Uterus (tissue), 4 donors: ENCODE measurements at places on chromosomes 7 and 10.
A peak's percentile ranks its signal among the peaks of the same experiment; 100 is the strongest.

DNA sequence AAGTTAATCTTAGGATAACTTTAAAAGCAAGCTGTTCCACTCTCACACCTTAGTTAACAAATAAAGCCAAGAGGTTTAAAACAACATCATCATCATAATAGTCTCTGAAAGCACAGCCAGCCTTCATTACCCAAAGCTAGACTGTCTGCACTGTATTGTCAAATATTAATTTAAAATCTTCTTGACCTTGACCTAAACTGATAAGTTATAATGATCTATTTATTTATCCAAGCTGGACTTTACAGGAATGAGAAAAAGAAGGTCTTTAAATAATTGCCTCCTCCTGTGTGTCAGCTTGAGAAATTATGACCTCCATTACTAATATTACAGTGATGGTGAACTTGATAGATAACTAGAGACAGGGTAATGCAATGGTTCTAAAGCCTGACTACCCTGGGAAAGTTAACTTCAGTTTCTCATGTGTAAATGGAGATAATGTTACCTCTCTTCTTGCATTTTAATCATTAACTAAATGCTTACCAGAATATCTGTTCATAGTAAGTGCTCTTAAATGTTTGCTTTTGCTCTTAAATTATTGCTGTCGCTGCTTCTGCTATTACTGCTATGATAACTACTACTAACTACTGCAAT is 111.0 kb downstream of the KAT6B start:
- no peaks in the 10 kb centered on the region for H3K4me1 ChIP-seq
- DNase-seq = no peak
- H3K27ac ChIP-seq = peak overlapping the region; percentile 10
- no peaks in the 10 kb centered on the region for H3K27me3 ChIP-seq
- H3K4me3 ChIP-seq = no peak overlapping the region
- no peaks in the 10 kb centered on the region for H3K36me3 ChIP-seq

DNA sequence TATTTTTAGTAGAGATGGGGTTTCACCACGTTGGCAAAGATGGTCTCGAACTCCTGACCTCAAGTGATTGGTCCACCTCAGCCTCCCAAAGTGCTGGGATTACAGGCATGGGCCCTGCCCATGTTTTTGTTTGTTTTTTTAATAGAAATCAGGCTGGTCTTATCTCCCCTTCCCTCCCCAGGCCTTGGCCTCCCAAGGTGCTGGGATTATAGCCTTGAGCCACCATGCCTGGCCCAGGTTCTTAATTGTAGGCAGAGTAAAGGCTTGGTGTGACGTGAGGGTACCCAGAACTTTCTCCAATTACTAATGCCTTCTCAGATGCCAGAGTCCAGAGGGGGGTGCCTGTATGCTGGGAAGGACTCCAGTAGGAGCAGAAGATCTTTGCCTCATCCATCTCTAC is 5.2 kb upstream of the MKRN1 start:
- no peaks in the 10 kb centered on the region for H3K36me3 ChIP-seq
- no peaks in the 10 kb centered on the region for H3K4me1 ChIP-seq
- no peak for DNase-seq

GRCh38 chr7:119102291-119102690 is 877.8 kb downstream of the ANKRD7 start:
- no peaks in the 10 kb centered on the region for H3K4me1 ChIP-seq
- no peaks in the 10 kb centered on the region for H3K27me3 ChIP-seq
- DNase-seq = no peak
- no peak overlapping the region for H3K4me3 ChIP-seq

GRCh38 chr7:101843293-101844271 is 26.2 kb downstream of the CUX1 start:
- no peak overlapping the region for H3K27ac ChIP-seq
- no peak for DNase-seq
- no peaks in the 10 kb centered on the region for H3K27me3 ChIP-seq

DNA sequence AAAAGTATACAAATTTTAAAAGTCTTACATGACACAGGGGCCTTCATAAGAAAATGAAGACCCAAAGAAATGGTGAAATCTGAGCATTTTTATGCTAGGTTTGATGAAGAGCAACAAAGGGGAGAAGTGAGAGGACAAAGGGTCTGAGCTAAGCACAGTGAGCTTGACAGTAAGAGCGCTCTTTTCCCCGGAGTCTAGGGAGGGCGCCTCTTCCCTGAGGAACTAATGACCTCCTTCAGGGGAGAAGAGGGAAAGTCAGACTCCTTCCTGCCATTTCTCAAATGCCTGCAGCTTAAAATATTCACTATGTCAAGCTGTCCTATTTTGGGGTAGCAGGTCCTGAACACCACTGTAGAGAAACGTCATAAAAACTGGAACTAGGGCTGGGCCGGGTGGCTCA is 18.1 kb upstream of the PAXIP1 start:
- no peak overlapping the region for H3K4me3 ChIP-seq
- H3K36me3 ChIP-seq = no peaks in the 10 kb centered on the region
- no peaks in the 10 kb centered on the region for H3K27me3 ChIP-seq
- H3K27ac ChIP-seq = no peak overlapping the region
- no peak for DNase-seq

DNA sequence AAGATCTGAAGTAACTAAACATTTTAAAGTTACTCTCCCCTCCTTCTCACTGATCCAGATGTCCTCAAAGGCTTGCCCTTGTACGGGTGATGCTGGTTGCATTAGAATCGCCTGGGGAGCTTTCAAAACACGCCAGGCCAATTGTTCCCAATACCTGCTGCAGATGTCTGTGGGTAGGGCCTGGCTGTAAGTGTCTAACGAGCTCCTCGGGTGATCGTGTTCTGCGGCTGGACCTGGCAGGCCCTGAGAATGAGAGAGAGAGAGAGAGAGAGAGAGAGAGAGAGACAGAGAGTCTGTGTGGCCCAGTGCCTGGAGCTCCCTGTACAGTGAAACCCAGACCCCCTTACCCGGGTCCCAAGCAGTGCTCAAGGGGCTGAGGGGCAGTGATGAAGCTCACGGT is 8.4 kb downstream of the COL13A1 start:
- H3K4me3 ChIP-seq = no peak overlapping the region
- no peak overlapping the region for H3K27ac ChIP-seq
- H3K27me3 ChIP-seq = no peaks in the 10 kb centered on the region
- H3K4me1 ChIP-seq = no peaks in the 10 kb centered on the region
- DNase-seq = no peak
- no peaks in the 10 kb centered on the region for H3K36me3 ChIP-seq

DNA sequence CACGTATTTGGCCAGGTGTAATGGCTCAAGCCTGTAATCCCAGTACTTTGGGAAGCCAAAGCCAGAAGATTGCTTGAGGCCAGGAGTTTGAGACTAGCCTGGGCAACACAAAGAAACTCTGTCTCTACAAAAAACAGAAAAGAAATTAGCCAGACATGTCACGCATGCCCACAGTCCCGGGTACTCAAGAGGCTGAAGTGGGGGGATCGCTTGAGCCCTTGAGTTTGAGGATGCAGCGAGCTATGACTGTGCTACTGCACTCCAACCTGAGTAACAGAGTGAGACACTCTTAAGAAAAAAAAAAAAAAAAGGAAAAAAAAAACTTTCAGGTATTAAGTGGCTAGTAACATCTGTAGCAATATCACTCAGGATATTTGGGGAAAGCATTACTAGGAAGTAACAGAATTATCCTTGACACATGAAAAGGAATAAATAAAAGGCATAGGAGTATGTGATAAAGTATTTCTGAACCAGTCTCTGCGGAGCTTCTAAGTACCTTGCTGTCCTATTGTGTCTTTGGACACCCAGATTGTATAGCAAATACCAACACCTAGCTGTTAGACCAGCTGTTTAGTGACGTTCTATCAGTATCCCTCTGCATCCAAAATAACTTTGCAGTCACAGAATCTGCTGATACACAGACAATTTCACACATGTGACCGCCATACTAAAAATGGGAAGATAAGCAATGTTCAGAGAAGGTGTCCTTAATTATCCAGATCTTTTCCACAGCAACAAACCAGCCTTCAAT is 74.4 kb downstream of the CYTH3 start:
- no peak overlapping the region for H3K4me3 ChIP-seq
- no peak for DNase-seq
- H3K4me1 ChIP-seq = no peaks in the 10 kb centered on the region
- no peaks in the 10 kb centered on the region for H3K36me3 ChIP-seq

GRCh38 chr7:148084138-148084537 is 506.4 kb upstream of the C7orf33 start:
- H3K27ac ChIP-seq = no peak overlapping the region
- no peak overlapping the region for H3K4me3 ChIP-seq
- peak; percentile 30 for DNase-seq
- H3K36me3 ChIP-seq = no peaks in the 10 kb centered on the region

- H3K4me3 ChIP-seq = no peak overlapping the region
- no peaks in the 10 kb centered on the region for H3K27me3 ChIP-seq
- H3K27ac ChIP-seq = no peak overlapping the region
- H3K4me1 ChIP-seq = no peaks in the 10 kb centered on the region
Measured at GRCh38 chr7:143373255-143373794, 7.8 kb upstream of the ZYX start.

- H3K36me3 ChIP-seq = no peaks in the 10 kb centered on the region
- H3K4me1 ChIP-seq = peaks cover 29% of the 10 kb centered on the region
- DNase-seq = no peak
- H3K4me3 ChIP-seq = no peak overlapping the region
Measured at GRCh38 chr10:79431428-79431827, 14.0 kb downstream of the ZCCHC24 start.

GRCh38 chr7:134741907-134742635 is 37.4 kb upstream of the CALD1 start:
- H3K27me3 ChIP-seq = no peaks in the 10 kb centered on the region
- DNase-seq = peak; percentile 32
- peak overlapping the region; percentile 87 for H3K27ac ChIP-seq
- peaks cover 4% of the 10 kb centered on the region for H3K4me1 ChIP-seq

- H3K36me3 ChIP-seq = no peaks in the 10 kb centered on the region
- no peak overlapping the region for H3K4me3 ChIP-seq
- H3K27me3 ChIP-seq = no peaks in the 10 kb centered on the region
Measured at GRCh38 chr7:134618756-134619530, 27.7 kb upstream of the BPGM start.

DNA sequence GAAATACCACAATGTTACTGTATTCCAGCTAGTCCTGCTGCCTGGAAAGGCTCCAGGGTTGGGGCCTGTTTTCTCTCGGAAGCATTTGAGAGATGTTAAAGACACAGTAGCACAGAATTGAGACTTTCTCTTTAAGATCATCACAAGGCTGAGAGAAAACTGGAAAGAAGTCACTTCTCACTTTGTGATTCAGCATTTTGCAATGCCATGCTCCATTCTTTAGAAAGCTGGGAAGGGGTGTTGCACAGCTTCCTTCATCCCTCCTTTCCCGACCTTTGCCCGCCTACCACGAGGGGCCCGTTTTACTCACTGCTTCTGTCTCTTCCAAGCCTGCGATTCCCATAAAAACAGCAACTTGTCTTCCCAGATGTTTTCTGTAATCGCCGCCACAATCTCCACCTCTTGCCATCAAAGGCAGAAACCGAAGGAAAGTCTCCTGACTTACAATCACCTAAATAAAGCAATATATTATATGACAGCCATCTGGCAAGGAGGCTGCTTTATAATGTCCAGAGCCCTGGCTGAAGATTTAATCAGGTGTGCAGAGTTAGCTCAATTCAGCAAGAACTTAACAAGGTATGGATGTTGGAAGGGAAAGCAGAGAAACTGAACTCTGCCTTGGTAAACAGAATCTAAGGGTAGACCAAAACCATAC is 18.9 kb downstream of the NOD1 start:
- H3K27ac ChIP-seq = peak overlapping the region; percentile 77
- H3K4me1 ChIP-seq = peaks cover 5% of the 10 kb centered on the region
- no peaks in the 10 kb centered on the region for H3K36me3 ChIP-seq
- DNase-seq = peak; percentile 83
- H3K27me3 ChIP-seq = no peaks in the 10 kb centered on the region

GRCh38 chr10:24744946-24745345 is 21.3 kb upstream of the ARHGAP21 start:
- no peaks in the 10 kb centered on the region for H3K36me3 ChIP-seq
- no peaks in the 10 kb centered on the region for H3K4me1 ChIP-seq
- H3K27me3 ChIP-seq = no peaks in the 10 kb centered on the region
- H3K4me3 ChIP-seq = no peak overlapping the region

DNA sequence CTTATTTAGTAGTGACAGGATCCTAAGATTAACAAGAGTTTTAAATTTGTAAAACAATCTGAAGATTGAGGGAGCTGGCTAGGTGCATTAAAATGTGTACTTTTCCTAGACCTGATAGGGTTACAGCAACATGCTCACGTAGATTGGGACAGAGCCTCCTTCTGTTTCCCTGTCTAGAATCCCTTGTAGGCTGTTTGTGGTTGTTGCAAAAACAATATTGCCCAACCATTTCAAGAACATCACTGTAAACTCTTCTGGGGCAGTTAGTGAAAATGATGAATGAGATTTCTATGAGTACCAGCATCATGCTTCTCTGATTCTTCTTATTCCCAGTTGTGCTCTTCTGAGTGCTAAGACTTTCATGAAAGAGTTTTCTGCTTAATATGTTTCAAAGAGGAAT is 14.7 kb upstream of the CPED1 start:
- no peak overlapping the region for H3K4me3 ChIP-seq
- H3K36me3 ChIP-seq = no peaks in the 10 kb centered on the region
- H3K27ac ChIP-seq = no peak overlapping the region
- no peaks in the 10 kb centered on the region for H3K27me3 ChIP-seq

DNA sequence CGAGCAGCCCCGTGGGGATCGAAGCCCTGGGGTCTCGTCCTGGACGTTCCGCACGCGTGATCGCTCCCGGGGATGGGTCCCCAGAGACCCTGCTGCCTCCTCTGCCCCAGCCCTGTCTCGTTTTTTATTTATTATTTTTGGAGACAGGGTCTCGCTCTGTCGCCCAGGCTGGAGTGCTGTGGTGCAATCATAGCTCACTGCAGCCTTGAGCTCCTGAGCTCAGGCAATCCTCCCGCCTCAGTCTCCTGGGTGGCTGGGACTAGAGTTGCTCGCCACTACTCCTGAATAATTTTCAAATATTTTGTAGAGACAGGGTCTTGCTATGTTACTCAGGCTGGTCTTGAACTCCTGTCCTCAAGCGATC is 319 bp upstream of the STX1A start:
- H3K4me3 ChIP-seq = peak overlapping the region; percentile 70
- peaks cover 12% of the 10 kb centered on the region for H3K4me1 ChIP-seq
- no peaks in the 10 kb centered on the region for H3K36me3 ChIP-seq
- H3K27me3 ChIP-seq = no peaks in the 10 kb centered on the region
- no peak for DNase-seq
- no peak overlapping the region for H3K27ac ChIP-seq

DNA sequence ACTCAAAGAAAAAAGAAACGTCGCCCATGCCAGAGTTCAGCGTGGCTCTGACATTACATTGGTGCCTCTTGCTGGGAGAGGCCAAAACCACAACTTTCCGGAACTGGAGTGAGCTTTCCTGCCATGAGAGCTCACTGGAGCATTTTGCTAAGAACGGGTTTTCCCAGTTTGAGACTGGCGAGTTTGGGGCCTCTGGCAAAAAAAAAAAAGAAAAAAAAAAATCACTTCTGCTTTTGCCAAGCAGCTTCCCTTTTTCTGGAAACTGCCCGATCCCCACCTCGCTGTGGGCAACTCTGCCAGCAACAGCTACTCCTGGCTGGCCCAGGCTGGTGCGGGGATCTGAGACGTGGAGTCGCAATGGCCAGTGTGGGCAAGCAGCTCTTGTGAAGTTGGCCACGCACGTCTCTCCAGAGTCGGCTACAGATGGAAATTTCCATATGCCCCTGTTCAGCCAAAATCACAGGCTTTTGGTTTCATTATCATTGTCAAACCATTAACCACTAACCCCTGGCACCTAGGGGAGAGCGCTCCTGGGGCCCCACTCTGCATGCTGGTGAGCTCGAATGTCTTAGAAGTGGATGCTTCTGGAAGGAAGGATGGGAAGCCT is 25.7 kb downstream of the PRKAG2 start:
- DNase-seq = no peak
- no peaks in the 10 kb centered on the region for H3K4me1 ChIP-seq
- H3K27me3 ChIP-seq = no peaks in the 10 kb centered on the region
- H3K36me3 ChIP-seq = no peaks in the 10 kb centered on the region
- H3K4me3 ChIP-seq = no peak overlapping the region
